ENCODE measurements at places on chromosomes 12 and 14.

- no peak for DNase-seq
These were observed 400.7 kb downstream of the NUAK1 start for GRCh38 chr12:105738051-105738450.

DNA sequence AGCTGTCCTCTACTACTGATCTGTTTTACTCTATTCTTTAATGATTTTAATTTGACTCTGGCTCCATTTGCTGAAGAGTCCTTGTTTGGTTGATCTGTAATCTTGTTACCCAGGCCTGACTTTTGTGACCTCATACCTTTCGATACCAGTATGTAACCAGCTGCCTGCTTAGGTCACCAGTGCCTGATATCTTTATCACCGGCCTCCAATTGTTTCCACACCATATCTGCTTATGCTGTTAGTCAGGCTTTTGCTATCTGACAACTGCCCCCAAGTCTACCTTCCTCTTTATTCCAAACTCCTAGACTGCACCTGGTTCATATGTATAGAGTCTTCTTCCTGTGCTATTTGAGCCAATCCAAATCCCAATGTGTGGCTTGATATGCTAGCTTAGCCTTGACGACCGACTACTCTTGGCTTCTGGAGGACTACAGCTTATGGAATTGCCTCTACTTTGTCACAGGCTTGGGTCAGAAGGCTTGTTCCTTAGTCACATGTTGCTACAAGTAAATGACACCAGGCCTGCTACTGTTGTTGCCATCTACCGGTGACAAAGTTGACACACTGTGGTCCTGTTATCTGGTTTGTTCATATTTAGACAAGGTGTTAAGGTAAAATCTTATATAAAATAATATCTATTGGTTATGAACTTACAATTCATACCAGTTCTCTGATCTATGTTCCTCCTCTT lies 193.9 kb downstream of the TRHDE start:
- no peak for DNase-seq

DNA sequence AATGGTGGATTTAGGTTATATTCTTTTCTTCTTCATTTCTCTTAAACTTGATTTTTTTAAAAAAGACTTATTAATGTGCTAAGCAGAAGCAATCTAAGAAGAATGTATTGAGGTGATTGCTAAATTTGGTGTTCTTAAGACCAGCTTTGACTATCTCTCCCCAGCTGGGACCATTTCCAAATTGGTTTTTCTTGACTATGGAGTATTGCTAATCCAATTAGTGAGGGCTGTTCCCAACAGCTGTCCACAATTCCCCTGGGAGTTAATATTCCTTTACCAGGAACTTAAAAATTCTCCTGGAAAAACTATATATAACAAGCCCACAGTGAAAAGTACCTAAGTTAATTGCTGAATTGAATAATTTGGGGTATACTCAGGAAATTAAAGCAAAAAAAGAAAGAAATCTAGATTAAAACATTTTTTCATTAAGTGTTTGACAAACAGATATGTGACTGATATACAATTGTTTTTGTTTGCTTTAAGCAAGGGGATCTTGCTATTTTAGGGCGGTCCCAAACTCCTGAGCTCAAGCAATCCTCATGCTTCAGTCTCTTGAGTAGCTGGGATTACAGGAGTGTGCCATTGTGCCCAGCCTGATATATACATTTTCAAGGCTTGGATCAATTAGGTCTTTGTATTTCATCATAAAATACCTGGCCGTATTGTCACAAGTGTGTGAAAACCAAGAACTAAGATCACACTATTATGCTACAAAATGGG lies 105.0 kb downstream of the FAR2 start:
- no peak for DNase-seq

GRCh38 chr12:130428116-130428515 lies 90.4 kb downstream of the PIWIL1 start:
- DNase-seq = no peak

GRCh38 chr12:6547987-6548386 lies 7.9 kb downstream of the IFFO1 start:
- no peak for DNase-seq

GRCh38 chr12:90407841-90408240 lies 547.1 kb downstream of the CCER1 start:
- no peak for DNase-seq

DNA sequence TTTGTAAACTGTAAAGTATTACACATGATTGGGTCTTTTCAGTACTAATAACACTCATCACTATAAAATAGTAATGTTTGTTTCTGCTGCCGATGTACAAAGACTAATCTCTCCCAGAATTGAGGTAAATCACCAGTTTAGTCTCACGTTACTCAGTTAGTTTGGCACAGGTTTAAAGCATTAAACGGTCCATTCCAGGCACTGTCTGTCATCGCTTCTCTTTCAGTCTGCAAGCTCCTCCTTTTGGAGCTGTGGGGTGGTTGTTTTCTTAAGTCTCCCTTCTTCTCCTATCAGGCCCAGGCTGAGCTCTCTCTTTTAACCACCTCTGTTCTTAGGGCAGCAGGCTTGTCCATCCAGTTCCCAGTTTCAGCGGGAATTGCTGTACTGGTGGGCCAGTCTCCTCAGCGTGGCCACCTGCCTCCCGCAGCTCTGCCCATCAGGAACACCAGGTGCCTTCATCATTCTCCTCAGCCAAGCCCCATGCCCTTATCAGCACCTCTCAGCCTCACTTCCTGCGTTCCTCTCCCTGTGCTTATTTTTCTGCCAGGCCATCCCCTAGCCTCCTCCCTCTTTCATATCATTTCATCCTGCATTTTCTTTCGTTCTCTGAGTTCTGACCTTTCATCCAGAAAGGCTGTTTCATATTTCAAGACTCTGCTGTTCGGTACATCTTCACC lies 149.0 kb downstream of the TGFB3 start:
- DNase-seq = no peak

- no peak for DNase-seq
These were observed 192.9 kb downstream of the SEC23A start for GRCh38 chr14:38910092-38910491.

GRCh38 chr12:120749256-120749655 lies 23.6 kb downstream of the ACADS start:
- DNase-seq = no peak

DNA sequence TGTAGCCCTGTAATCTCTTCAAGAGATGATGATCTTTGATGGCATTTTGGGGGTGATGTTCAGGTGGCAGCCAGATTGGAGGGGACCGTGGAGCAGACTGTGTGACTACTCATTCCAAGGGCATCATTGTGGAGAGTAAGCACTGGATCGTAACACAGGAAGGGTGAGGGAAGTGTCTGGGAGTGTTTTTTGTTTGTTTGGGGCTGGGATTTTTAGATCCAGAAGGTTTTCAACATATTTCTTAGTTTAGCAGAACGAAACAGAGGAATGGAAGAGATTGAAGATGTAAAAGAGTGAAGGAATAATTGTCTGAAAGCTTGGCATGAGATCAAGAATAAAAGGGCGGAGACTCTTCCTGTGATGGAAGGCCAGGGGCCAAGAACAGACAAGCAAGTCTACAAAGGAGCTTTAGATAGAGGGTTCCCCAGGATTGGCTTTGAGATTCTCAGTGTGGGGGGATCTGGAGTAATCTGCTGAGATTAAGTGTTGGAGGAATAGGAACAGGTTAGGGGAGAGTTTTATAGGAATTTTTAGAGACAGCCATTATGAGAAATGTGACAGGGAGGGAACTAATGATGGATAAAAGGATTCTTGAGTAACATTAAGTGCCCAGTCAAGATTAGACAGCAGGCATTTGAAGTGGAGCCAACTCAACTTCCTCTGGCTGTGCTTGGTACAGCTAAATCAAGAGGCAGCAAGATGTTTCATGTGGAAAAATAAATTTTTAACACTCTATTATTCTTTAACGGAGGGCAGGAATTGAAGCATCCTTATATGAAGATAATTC lies 79.7 kb upstream of the REP15 start:
- no peak for DNase-seq

DNA sequence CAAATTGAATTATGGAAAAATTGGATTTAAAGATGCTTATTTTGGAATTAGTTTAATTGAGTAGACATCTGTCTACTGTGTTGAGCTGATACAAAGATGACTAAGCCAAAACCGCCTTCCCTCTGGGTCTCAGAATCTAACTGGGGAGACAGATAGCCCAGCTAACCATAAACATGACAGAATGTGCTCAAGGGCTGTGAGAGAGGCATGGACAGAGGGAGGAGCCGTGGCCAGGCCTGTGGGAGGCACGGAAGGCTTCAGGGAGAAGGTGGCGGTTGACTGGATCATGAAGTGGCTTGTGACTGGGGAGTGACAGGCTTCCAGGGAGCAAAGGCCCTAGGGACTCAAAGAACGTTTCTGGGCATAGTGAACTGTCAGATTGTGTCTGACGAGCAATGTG lies 74.6 kb downstream of the DACT1 start:
- DNase-seq = no peak

- DNase-seq = no peak
These were observed 24.7 kb upstream of the HIF1A start for GRCh38 chr14:61670576-61670975.
